Smooth muscle cell of trachea (primary cell): ENCODE measurements at places on chromosomes 12 and 14. TPM values are rescaled to one million over a fixed set of nuclear protein-coding genes. Genes with fewer than 3 reads are reported as not detected.

The CIDEB gene
- total RNA-seq = 1.5 and 2.6 TPM in 2 replicates

The AKAP5 gene
- total RNA-seq = 0.17 and 0.29 TPM in 2 replicates

The SRRM4 gene
- under 0.01 TPM in 1 of 2 replicates, not detected in the other for total RNA-seq

The PRH2 gene
- not detected in 2 replicates for total RNA-seq

The SYCP3 gene
- total RNA-seq = 0.17 TPM in 1 of 2 replicates, not detected in the other

The TOMM20L gene
- not detected in 2 replicates for total RNA-seq

The E2F7 gene
- 3.8 and 6.3 TPM in 2 replicates for total RNA-seq

The GUCY2C gene
- not detected in 2 replicates for total RNA-seq

The FAM222A gene
- total RNA-seq = 0.15 and 0.33 TPM in 2 replicates

The MYBPC1 gene
- not detected in 2 replicates for total RNA-seq

The DNAH10 gene
- total RNA-seq = 0.15 and 0.17 TPM in 2 replicates

The GPR135 gene
- 3.9 and 4.1 TPM in 2 replicates for total RNA-seq

The BDKRB1 gene
- total RNA-seq = 9.7 and 37.2 TPM in 2 replicates

The CCND2 gene
- total RNA-seq = 48.0 and 137 TPM in 2 replicates

The IPO8 gene
- 39.2 and 54.5 TPM in 2 replicates for total RNA-seq

The KIF5A gene
- total RNA-seq = 0.44 and 0.66 TPM in 2 replicates

The CACNA2D4 gene
- total RNA-seq = 0.87 and 1.5 TPM in 2 replicates

The ANO4 gene
- 0.44 and 1.3 TPM in 2 replicates for total RNA-seq

The PPP1R3E gene
- 5.3 and 5.5 TPM in 2 replicates for total RNA-seq

The TAS2R42 gene
- total RNA-seq = not detected in 2 replicates

The FAIM2 gene
- 2.6 and 8.4 TPM in 2 replicates for total RNA-seq

The RFX4 gene
- total RNA-seq = not detected in 2 replicates

The NID2 gene
- 186 and 315 TPM in 2 replicates for total RNA-seq

The SLC7A7 gene
- total RNA-seq = 2.0 and 7.1 TPM in 2 replicates

The PPP1R1A gene
- total RNA-seq = not detected in 2 replicates

The NELL2 gene
- not detected in 2 replicates for total RNA-seq

The PTGER2 gene
- total RNA-seq = 26.3 and 34.5 TPM in 2 replicates

The SYNE2 gene
- total RNA-seq = 15.7 and 18.8 TPM in 2 replicates

The NUAK1 gene
- 3.2 and 4.5 TPM in 2 replicates for total RNA-seq

The PTCSC3 gene
- total RNA-seq = not detected in 2 replicates

The A2M gene
- total RNA-seq = 42.7 and 66.0 TPM in 2 replicates

The TRHDE gene
- 26.5 and 42.5 TPM in 2 replicates for total RNA-seq

The NOXRED1 gene
- 0.17 and 1.0 TPM in 2 replicates for total RNA-seq
